ENCODE measurements at places on chromosomes 7 and 10.

- no peak for DNase-seq
Observed at GRCh38 chr7:17672783-17673182, 267.5 kb downstream of the SNX13 start.

- DNase-seq = peak; percentile 17
Observed at GRCh38 chr7:118195837-118196474, 12.0 kb downstream of the LSM8 start.

DNA sequence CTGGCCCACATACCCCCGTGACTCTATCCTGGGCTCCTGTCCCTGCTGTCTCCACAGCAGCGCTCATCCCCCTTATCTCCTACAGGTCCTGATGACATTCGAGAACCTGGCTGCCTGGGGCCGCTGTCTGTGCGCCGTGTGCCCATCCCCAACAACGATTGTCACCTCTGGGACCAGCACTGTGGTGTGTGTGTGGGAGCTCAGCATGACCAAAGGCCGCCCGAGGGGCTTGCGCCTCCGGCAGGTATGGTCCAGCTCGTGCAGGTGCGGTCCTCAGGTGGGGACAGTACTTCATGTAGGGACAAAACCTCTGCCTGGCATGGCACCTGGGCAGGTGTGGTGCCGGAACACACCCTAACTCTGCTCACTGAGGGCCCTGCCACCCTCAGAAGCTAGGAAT is 30.4 kb upstream of the LRRC18 start:
- no peak for DNase-seq

DNA sequence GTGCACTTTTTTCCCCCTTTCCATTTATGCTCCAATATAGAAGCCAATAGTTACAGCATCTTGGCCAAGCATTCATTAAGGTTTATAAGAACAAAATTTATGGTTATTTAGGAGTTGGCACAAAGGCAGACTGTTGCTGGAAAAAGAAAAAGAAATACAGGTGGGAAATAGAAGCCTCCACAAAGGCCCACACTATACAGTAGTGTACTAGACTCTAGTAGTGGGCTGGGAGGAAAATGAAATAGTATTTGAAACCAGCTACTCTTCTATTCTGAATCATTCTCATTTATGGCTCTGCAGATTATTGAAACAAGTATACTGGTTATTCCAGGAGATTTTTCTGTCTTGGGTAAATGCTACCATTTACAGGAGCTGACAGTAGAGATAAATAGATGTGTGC is 80.9 kb upstream of the CDK6 start:
- no peak for DNase-seq

DNA sequence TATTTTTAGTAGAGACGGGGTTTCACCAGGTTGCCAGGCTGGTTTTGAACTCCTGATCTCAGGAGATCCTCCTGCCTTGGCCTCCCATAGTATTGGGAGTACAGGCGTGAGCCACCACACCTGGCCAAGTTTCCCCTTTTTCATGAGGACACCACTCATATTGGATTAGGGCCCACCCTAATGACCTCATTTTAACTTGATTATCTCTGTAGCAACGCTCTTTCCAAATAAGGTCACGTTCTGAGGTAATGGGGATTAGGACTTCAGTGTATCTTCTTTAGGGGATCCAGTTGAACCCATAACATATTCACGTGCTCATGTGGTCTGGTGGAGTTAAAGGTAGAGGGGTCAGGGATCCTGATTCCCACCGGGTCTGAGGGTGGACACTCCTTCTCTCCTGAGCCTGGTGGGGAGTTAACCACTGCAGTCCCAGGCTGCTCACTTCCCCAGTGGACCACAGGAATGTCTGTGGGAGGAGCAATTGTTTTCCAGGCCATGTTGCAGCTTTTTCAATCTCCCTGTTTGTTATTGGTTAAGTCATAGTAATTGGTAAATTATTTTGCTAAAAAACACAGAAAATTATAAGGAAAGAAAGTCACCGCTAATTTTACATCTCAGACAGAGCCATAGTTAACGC is 130.5 kb downstream of the GRK5 start:
- DNase-seq = no peak

GRCh38 chr10:98361131-98362025 is 53.6 kb downstream of the PYROXD2 start:
- DNase-seq = no peak

DNA sequence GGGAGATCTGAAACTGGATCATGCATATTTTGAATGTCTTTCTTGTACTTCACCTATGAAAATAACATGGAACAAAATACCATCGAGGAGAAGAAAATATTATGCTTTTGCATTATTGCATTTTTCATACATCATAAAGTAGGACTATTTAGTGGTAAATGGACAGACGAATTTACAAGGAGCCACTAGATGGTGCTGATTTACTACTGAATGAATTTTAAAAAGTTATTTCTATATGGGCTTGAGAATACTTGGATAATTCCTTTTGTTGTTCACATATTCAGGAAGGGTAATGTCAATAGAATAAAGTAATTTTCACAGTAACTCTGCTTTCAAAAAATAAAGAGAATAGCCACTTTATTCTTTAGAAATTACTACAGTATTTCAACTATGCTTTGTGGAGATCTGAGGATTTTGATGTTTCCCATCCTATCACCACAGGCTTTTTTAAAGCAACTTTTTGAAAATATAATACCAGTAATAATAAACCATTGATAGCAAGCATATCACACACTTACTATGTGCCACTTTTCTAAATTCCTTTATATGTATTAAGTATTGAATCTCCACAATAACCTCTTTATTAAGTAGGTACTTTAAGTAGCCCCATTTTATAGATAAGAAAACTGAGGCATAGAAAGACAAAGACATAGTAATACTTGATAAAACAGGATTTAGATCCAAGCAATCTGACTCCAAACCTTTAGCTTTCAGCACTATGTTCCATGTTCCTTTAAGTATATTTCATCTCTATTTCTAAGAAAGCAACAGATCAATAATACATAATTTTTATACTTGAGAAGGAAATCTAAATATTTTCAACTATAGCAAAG is 38.6 kb downstream of the NEBL start:
- DNase-seq = no peak

GRCh38 chr10:59073456-59074053 is 102.9 kb upstream of the PHYHIPL start:
- no peak for DNase-seq

DNA sequence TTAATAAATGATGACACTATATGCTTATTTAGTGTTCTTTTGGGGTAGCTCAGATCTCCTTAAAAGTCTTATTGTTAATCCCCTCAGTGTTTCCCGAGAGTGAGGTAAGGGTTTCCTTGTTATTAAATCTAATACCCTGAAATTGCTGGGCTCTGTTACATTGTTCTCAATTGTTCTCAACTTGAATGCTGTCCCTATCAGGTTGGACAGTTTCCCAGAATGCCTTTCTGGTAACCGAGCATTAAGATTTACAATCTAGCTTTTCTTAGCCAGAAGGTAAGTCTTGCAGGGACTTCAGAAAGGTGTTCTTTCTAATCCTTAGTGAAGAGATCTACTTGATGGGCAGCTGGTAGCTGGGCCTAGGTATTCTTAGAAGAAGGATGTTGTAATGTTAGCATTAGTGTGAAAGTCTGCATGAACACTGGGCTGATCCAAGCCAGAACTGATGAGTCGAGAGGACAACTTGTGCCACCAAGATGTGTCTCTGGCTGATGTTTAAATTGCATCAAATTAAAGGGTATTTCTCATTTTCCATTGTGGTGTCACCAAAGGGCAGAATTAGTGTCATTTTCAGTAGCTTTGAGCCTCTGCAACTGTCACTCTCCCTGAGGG is 89.9 kb downstream of the SND1 start:
- no peak for DNase-seq

DNA sequence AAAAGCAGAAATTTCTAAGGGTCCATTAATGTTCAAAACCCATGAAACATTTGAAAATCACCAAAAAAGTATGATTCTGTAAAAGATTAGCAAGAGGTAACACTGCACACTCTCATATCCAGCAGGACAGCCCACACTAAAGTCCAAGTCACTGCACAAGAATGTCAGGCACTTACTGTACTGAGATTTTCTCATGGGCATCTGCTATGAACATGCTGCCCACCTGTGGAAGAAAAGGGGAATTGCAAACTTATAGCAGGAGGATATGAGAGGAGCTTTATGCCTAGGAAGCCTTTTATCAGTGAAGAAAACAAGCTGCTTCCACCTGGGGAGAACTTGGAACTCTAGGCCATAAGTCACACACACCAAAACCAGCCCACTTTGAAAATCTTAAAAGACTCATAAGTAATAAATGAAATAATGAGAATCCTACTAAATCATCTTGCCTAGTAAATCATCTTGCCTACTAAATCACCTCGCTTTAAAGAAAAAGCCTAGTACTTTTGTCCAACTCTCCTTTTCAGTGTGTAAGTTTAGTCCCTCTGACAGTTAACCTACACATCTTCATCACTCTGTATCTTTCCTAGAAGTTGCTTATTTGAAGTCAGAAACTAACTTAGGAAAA is 46.1 kb downstream of the ARMH3 start:
- no peak for DNase-seq

DNA sequence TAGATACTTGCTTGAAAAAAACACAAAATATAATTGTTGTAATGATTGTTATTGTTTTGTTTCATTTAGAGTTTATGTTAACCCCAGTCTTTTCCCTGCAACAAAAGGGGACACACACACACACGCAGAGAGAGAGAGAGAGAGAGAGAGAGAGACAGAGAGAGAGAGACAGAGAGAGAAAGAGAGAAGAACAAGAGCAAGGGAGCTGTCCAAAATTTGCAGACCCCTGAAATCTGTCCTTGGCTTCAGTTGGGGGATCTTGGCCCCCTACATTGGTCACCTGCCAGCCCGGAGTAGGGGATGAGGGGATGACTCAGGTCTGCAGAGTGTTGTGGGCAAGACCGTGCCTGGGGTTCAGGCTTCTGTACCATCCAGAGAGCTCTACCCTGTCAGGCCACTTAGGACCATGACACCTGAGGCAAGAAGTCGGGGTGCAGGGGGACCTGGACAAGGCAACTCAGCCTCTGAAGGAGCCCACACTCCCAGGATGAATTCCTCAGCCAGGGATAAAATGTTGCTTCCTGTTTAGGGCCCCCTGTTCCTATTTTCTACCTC is 73.1 kb downstream of the RAMP3 start:
- DNase-seq = no peak

- DNase-seq = no peak
Observed at GRCh38 chr10:5960070-5960972, 17.0 kb downstream of the IL15RA start.

- DNase-seq = no peak
Observed at GRCh38 chr10:77890097-77890496, 36.5 kb downstream of the DLG5 start.

- DNase-seq = no peak
Observed at GRCh38 chr7:117015258-117016184, 62.2 kb downstream of the ST7 start.

DNA sequence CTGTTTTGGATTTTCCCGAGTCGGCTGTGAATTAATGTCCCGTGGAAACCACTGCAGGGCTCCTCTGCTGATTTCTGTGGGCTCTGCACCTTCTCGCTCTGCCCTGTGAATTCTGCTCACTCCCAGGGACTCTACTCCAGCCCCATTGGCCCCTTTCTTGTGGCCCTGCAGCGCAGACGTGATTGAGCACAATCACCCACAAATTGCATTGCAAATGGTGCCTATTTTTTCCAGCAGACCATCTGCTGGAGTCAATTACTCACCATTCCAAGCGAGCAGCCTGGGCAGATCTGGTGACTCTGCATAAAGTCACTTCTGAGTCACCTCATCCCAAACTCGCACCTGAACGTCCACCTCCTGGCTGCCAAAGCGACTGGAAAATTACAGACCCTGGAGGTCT is 235.8 kb downstream of the PAXIP1 start:
- no peak for DNase-seq

DNA sequence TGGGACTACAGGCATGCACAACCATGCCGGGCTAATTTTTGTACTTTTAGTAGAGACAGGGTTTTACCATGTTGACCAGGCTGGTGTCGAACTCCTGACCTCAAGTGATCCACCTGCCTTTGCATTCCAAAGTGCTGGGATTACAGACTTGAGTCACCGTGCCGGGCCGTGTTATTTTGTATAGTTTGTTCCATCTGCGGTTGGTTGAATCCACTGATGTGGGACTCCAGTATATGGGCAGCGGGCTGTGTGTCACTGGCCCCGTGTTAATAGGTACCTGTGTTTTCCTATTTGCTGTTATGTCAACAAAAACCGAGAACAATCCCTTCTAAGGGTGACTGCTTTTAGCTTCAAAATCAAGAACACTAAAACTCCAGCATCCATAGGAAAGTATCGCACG is 297.6 kb upstream of the PITRM1 start:
- DNase-seq = no peak

GRCh38 chr7:107147464-107148393 is 21.1 kb upstream of the HBP1 start:
- no peak for DNase-seq

- no peak for DNase-seq
Observed at GRCh38 chr10:113099431-113100183, 149.6 kb downstream of the TCF7L2 start.
